Dorsolateral prefrontal cortex (tissue), 122 donors: ENCODE measurements at places on chromosomes 11 and 22.

GRCh38 chr11:33116535-33116934, 44.7 kb downstream of the CSTF3 start:
- no peak for DNase-seq

- no peak for DNase-seq
Measured at GRCh38 chr11:62338218-62338617, 970 bp downstream of the ASRGL1 start.

DNA sequence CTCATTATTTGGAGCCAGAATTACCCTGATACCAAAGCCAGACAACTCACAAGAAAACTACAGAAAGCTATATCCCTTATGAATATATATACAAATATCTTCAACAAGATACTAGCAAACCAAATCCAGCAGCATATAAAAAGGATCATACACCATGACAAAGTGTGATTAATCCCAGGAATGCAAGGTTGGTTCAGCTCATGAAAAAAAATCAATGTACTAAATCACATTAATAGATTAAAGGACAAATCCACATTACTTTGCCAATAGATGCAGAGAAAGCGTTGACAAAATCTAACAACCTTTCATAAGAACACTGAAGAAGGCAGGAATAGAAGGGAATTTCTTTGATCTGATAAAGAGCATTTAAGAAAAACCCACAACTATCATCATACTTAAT, 50.4 kb upstream of the TEAD1 start:
- DNase-seq: no peak

DNA sequence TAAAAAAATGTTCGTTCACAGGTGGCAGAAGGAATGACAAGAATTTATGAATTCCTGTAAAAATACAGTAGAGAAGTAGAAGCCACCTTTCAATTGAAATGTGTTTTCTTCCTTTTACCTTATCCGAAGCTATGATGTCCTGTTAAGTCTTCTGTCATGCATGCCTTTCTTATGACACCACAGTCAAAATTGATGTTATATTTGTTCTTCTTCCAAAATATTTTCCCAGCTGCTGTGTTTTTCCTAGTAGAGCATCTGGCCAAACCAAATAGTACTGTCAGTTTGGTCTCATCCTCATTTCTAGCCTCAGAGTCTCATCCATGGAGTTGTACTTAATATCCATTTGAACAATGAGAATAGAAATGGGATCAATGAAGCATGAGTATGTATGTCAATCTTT, 206.1 kb downstream of the PGR start:
- no peak for DNase-seq

GRCh38 chr11:20161230-20161918, 1.1 kb upstream of the DBX1 start:
- DNase-seq: no peak
